Uterus (tissue), 4 donors: ENCODE measurements at places on chromosomes 5 and 9.

DNA sequence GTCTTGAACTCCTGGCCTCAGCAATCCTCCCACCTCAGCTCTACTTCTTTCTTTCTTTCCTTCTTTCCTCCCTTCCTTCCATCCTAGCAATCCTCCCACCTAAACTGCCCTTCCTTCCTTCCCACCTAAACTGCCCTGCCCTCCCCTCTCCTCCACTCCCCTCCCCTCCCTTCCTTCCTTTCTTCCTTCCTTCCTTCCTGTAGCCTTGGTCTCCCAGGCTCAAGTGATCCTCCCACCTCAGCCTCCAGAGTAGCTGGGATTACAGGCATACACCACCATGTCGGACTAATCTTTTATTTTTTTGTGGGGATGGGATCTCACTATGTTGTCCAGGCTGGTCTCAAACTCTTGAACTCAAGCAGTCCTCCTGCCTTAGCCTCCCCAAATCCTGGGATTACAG lies 65.8 kb downstream of the NFIB start:
- DNase-seq: no peak
- no peak overlapping the region for H3K4me3 ChIP-seq

- H3K36me3 ChIP-seq: no peaks in the 10 kb centered on the region
- no peak overlapping the region for H3K4me3 ChIP-seq
- no peaks in the 10 kb centered on the region for H3K4me1 ChIP-seq
- no peaks in the 10 kb centered on the region for H3K27me3 ChIP-seq
- H3K27ac ChIP-seq: peak overlapping the region; percentile 57
Measured at GRCh38 chr9:92393686-92394085, 10.7 kb downstream of the OGN start.

- H3K36me3 ChIP-seq: no peaks in the 10 kb centered on the region
- DNase-seq: no peak
- H3K27me3 ChIP-seq: no peaks in the 10 kb centered on the region
- H3K27ac ChIP-seq: no peak overlapping the region
- no peaks in the 10 kb centered on the region for H3K4me1 ChIP-seq
- H3K4me3 ChIP-seq: no peak overlapping the region
Measured at GRCh38 chr5:105977163-105977562, 1693.6 kb downstream of the EFNA5 start.

DNA sequence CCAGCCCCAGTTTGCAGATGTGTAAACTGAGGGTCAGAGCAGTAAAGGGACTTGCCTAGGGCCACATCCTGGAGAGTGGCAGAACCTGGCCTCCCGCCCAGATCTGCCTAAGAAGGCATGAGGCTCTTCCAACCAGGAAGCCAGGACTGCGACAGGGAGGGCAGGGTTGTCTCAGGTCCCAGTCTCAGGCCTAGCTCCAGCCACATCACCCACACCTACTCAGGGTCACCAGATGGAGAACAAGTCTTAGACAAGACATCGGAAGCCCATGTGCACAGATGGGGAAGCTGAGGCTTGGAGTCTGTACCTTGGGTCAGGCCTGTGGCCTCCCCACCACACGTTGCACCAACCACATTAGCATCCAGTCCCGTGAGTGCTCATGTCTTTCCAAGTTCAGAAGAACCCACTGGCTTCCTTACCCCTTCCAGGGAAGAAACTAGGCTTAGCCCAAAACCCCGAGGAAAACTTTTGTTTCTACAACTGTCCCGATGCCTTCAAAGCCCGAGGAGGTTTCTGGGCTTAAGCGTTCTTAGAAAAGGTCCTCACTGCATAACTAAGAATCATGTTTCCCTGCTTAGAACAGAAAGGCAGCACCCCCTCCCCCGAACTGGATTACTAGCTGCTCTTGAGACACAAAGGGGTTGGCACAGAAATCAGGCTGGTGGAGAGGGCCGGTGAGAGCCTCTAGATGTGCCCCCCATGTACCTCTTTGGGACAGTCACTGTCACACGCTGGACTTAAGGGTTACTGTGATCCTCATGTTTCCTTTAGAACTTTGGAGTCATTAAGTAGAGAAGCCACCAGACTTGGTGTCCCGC lies 2.2 kb downstream of the FAM78A start:
- no peaks in the 10 kb centered on the region for H3K27me3 ChIP-seq
- H3K4me3 ChIP-seq: no peak overlapping the region
- DNase-seq: no peak
- peaks cover 8% of the 10 kb centered on the region for H3K4me1 ChIP-seq
- peak overlapping the region; percentile 76 for H3K27ac ChIP-seq

- H3K4me3 ChIP-seq: no peak overlapping the region
- H3K36me3 ChIP-seq: no peaks in the 10 kb centered on the region
- no peak overlapping the region for H3K27ac ChIP-seq
- no peaks in the 10 kb centered on the region for H3K4me1 ChIP-seq
- DNase-seq: no peak
- no peaks in the 10 kb centered on the region for H3K27me3 ChIP-seq
Measured at GRCh38 chr5:114367029-114367428, 5.2 kb downstream of the KCNN2 start.

GRCh38 chr9:129235931-129236331 lies 57.9 kb upstream of the IER5L start:
- no peak overlapping the region for H3K27ac ChIP-seq
- no peaks in the 10 kb centered on the region for H3K36me3 ChIP-seq
- H3K4me1 ChIP-seq: no peaks in the 10 kb centered on the region

DNA sequence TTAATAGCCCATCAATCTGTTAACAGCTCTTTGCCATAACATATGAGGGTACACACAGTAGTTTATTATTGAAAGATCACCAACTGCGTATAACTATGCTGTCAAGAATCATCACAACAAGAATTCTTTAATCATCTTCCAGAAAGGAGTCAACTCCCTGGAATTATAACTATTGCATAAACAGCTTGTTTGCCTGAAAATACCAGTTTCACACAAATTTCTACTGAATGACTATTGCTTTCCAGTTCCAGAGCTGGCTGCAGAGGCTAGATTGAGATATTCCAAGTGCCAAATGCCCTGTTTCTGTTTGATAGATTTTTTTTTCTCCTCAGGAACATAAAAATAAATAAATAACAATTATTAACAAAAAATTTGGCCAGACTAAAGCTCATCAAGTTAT lies 444.7 kb downstream of the TLE1 start:
- H3K4me1 ChIP-seq: no peaks in the 10 kb centered on the region
- no peak overlapping the region for H3K4me3 ChIP-seq
- DNase-seq: no peak
- H3K27ac ChIP-seq: no peak overlapping the region
- H3K27me3 ChIP-seq: no peaks in the 10 kb centered on the region
- no peaks in the 10 kb centered on the region for H3K36me3 ChIP-seq

GRCh38 chr5:94040591-94041148 lies 299.3 kb upstream of the POU5F2 start:
- DNase-seq: no peak
- H3K4me1 ChIP-seq: no peaks in the 10 kb centered on the region
- no peak overlapping the region for H3K27ac ChIP-seq

- H3K4me1 ChIP-seq: peaks cover 4% of the 10 kb centered on the region
- H3K27ac ChIP-seq: no peak overlapping the region
- H3K36me3 ChIP-seq: no peaks in the 10 kb centered on the region
- H3K27me3 ChIP-seq: no peaks in the 10 kb centered on the region
Measured at GRCh38 chr5:14723701-14724132, 59.2 kb downstream of the OTULIN start.

DNA sequence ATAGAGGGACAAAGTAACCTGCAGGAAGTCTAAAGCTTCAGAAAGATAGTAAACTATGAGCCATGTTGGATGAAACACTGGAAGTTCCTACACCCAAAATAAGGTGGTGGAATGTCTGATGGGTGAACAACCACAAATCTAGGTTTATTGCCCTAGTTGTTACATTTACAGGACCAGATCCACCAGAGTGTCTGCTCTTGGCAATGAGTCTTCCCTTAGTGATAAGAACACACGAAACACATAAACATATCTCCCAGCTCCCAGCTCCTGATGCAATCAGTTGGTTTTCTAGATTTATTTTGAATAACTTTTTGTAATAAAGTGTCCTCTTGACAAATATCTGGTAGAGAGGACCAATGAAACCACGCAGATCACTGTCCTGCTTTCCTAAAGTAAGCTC lies 329.7 kb upstream of the WWC1 start:
- no peak overlapping the region for H3K4me3 ChIP-seq
- H3K4me1 ChIP-seq: no peaks in the 10 kb centered on the region
- H3K27ac ChIP-seq: no peak overlapping the region
- H3K27me3 ChIP-seq: no peaks in the 10 kb centered on the region

DNA sequence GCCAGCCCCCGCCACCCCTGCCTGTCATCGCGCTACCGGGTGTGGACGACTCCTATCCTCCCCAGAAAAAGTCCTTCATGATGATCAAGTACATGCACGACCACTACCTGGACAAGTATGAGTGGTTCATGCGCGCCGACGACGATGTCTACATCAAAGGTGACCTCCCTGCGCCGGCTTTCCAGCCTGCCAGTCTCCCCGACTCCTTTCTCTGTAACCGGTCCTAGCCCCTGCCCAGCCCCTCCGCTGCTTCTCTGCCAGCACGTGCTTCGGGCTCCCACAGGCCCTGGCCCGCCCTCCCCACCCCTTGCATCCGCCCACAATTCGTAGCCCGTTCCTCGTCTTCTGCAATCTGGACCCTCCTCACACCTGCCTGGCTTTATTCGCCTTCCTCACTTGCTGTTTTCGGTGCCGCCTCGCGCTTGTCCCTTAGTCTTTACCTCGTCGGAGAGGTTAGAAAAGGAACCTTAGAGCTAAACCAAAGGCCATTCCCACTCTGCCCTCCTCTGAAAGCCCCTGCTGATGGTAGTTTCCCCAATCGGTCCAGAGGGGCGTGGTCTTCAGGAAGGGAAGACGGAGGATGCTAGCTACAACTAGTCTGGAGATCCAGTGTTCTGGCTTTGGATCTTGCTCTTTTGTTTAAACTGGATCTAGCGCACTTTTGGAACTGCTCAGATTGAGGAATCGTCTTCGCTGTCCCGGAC lies 1.4 kb downstream of the CHSY3 start:
- no peaks in the 10 kb centered on the region for H3K36me3 ChIP-seq
- H3K27me3 ChIP-seq: no peaks in the 10 kb centered on the region
- DNase-seq: peak; percentile 16
- H3K27ac ChIP-seq: no peak overlapping the region
- peak overlapping the region; percentile 51 for H3K4me3 ChIP-seq

DNA sequence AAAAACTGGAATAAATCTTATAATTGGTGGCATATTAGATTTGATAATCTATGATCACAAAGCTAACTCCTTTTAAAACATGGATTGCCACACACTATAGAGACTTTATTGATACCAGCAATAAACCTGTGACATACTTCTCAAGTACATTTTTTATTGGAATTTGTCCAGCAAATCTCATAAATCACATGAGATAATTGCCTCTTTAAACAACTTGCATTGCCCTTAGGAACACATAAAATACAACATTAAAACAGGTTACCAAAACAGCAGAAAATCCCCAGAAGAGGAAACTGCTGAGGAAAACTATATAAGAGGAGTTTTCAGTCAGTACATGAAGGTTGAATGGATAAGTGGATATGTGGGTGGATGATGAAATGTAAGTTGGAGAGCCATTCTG lies 124.6 kb downstream of the SNCAIP start:
- no peak overlapping the region for H3K27ac ChIP-seq
- no peak overlapping the region for H3K4me3 ChIP-seq
- no peak for DNase-seq
- no peaks in the 10 kb centered on the region for H3K27me3 ChIP-seq

GRCh38 chr9:26112724-26113123 lies 434.5 kb upstream of the TUSC1 start:
- no peaks in the 10 kb centered on the region for H3K27me3 ChIP-seq
- H3K4me1 ChIP-seq: no peaks in the 10 kb centered on the region
- H3K4me3 ChIP-seq: no peak overlapping the region
- no peak overlapping the region for H3K27ac ChIP-seq
- DNase-seq: no peak

DNA sequence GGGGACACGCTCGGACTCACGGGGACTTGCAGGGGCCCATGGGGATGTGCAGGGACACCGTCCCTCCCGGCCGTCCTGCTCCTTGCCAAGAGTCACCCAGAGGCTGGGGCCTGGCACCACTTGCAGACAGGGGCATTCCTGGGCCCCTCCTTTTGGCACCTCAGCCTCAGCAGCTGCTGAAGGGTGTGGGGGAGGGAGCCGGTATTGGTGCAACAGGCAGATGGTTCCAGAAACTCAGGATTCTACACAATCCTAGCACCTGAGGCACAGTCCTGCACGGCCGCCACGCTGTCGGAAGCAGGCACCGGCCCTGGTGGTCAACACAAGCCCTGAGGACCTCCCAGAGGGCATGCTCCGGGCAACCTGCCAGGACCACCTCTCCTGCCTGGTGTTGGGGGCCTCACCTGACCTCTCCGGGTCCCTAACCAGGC lies 19.3 kb upstream of the SLC12A7 start:
- H3K27ac ChIP-seq: no peak overlapping the region

DNA sequence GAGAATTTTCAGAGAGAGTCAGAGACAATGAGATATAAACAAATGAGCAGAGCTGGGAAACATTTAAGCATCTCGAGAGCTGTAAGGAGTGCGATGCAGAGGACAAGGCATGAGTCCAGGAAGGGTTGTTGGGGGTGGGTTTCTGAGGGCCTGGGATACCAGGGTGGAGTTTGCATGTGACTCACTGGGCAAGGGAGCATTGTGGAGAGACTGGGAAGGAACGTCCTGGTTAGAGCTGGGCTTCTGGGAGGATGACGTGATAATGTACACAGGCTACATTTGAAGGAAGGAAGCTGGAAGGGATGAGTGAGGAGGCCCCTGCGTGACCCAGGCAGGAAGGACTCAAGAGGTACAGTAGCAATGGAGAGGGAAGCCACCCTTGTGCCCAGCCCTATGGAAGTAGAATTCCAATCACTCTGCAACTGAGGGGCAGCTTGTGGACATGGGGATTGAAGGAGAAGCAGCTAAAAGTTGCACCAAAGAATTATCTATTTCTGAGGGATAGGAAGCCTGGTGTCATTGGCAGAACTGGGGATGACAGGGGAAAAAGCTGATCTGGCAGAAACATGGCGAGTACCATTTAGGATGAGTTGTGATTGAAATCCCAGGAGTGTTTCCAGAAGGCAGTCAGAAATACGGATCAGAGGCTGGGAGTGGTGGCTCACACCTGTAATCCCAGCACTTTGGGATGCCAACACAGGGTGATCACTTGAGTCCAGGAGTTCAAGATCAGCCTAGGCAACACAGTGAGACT lies 59.3 kb upstream of the AFAP1L1 start:
- no peaks in the 10 kb centered on the region for H3K36me3 ChIP-seq
- DNase-seq: no peak
- no peak overlapping the region for H3K4me3 ChIP-seq
- H3K27me3 ChIP-seq: no peaks in the 10 kb centered on the region

DNA sequence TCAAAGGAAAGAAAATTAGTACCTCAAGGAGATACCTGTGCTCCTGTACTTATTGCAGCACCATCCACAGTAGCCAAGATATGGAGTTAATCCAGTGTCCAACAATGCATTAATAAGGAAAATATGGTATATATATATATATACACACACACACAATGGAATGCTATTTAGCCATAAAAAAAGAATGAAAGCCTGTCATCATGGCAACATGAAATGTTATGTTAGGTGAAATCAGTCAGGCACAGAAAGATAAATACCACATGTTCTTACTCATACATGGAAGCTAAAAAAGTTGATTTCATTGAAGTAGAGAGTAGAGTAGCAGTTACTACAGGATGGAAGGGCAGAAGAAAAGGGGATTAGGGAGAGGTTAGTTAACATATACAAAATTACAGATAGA lies 601.5 kb downstream of the ANXA1 start:
- H3K36me3 ChIP-seq: no peaks in the 10 kb centered on the region
- H3K27ac ChIP-seq: no peak overlapping the region
- no peaks in the 10 kb centered on the region for H3K4me1 ChIP-seq
- no peak overlapping the region for H3K4me3 ChIP-seq
- no peak for DNase-seq

- H3K4me3 ChIP-seq: no peak overlapping the region
- H3K27me3 ChIP-seq: no peaks in the 10 kb centered on the region
- H3K36me3 ChIP-seq: no peaks in the 10 kb centered on the region
- no peak overlapping the region for H3K27ac ChIP-seq
- no peak for DNase-seq
Measured at GRCh38 chr5:39055768-39056398, 18.3 kb downstream of the RICTOR start.
